ENCODE measurements at places on chromosomes 13 and 19.

GRCh38 chr19:19031891-19032290 is 1.4 kb downstream of the SUGP2 start:
- DNase-seq: no peak

DNA sequence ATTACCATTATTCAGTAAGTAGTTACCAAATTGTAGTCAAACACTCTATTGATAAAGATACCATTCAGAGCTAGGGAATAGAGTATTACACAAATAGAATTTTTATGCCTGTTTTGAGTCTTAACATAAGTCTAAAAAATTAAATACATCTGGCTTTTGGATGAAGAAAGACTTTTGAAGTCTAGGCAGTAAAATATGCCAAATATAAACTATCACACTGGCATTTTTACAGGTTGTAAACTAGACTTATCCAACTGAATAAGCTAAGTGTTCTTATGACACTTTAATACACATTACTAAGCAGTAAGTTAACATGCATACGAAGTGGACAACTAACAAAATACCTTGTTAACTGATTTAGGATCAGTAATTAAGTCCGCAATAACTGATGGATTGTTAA is 108.9 kb downstream of the MAB21L1 start:
- no peak for DNase-seq

GRCh38 chr19:55441692-55442321 is 1.3 kb downstream of the SHISA7 start:
- DNase-seq: no peak

GRCh38 chr19:58355215-58355796 is 2.0 kb upstream of the A1BG start:
- DNase-seq: no peak
